ENCODE measurements at places on chromosomes 2 and 18.
A peak's percentile ranks its signal among the peaks of the same experiment; 100 is the strongest.

DNA sequence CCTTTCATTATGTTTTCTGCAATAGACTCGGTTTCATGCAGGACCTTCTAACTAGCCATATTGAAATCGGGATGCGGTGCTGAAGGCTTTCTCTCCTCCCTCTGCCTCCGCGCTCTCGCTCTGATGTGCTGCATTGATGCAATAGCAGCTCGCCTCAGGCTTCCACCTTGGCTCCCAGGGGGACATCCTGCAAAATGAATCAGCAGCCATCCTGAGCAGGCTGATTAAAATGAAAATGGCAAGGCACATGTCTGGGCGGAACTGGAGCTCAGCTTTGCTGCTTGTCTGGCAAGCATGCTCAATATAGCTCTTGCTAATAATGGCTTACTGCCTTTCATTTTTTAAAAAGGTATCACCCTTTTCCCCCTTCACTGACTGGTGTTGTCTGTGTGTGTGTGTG lies 806 bp upstream of the MYT1L start:
- DNase-seq: no peak

DNA sequence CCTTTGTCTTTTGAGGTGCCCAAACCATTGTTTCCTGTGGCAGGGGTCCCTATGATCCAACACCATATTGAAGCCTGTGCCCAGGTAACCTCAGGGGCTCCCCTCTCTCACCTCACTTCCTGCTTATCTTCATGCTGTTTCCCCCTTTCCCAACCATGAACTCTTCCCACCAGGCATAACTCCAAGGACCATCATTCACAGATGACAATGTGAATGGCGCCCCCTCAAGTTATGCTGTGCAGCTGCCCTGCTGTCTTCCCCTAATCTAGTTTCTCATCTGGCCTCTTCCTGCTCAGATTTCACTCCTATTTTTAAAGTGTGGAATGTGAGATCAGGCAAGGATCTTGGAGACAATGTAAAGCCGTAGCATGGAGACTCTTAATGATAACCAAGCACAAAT lies 1.4 kb downstream of the GMPPA start:
- no peak for DNase-seq

GRCh38 chr18:31821545-31822171 lies 61.0 kb upstream of the SLC25A52 start:
- DNase-seq: no peak

- no peak for DNase-seq
Measured at GRCh38 chr2:182018218-182018617, 32.6 kb downstream of the PPP1R1C start.

DNA sequence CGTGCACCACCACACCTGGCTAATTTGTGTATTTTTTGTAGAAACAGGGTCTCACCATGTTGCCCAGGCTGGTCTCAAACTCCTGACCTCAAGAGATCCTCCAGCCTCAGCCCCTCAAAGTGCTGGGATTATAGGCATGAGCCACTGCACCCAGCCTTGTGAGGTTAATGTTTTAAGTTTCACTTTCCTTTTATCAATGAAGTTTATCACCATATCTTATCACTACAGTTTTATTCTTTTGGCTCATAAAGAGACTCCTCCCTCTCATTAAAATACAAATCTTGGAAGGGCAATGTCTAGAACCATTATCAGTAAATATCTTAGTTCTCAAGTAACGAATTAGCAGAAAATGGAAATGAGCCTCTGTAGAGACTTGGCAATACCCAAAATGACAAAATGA lies 173.8 kb downstream of the BCL11A start:
- no peak for DNase-seq

DNA sequence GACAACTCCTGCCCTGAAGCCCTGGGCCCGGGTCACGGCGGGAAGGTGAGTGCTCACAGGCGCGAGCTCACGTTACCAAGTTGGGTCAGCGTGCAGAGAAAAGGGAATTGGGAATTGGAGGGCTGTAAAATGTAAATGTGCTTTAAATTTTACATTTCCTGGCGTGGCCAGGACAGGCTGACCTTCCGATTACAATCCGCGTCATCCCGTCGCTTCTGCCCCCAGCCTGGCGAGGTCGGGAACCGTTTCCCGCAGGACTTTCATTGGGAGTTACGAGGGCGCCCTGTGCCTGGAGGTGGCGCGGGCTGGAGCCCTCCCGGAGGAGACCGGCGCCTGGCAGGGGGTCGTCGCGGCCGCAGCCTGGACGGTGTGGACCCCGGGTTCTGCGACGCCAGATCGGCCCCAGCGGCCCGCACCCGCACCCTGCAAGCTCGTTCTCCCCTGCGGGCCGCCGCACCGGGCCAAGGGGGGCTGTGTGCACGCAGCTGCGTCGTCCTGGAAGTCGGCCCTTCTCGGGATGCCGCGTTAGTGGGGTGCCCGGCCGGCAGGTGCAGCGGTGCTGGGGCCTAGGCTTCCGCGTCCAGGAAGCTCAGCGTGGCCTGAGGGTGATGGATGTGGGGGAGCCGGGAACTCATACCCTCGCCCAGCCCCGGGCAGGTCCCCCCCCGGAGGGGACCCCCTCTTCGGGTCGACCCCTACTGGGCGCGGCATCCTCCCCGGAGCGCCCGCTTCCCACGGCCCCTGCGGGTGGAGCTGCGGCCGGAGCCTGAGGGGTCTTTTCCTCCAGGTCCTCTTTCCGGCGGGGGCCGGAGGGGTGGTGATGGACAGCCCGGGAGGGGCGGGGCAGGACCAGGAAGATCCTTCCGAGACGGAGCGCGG lies 63.9 kb downstream of the LRRFIP1 start:
- DNase-seq: peak; percentile 76

DNA sequence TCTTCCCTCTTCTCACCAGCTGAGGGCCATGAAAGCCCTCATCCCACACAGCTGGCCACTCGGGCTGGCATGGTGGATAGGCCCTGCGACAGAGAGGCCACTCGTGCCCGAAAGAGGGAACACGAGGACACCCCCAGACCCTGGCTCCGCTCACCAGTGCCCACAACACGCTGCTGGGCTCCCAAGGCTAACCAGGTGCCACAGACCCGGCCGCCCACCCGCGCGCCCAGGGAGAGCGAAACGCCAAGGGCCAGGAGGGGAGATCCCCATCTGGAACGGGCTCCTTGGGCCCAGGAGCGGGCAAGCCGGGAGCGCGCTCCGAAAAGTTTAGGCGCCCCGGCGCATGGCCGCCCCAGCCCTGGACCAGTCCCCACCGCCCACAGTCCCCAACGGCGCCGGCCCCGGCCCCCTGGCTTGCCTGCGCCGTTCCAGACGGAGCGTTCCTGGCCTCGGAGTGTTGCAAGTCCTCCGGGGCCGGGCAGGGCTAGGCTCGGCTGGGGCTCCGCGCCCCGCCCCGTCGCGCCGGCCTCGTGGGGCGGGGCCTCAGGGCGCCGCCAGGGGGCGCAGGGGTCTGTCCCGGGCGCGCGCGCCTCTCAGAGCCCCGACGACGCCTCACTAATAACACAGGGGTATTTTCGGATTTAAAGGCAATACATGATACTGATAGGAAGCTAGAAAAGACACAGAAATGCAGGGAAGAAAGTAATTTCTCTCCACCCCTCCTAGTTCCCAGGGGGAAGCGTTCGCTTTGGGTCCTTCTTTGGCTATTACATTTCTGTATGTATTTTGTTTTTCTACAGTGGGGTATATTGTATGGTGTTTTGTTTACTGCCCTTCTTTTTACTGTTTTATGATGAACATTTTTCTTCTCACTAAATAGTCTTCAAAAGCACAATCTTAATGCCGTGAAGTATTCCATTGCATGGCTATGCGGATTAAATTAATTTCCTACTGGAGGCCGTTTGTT lies at the start of gene TMBIM1:
Gene TMBIM1 (minus strand): TSS at position 456 of the 967 bp plus-strand sequence. CDS start 10,362 bp downstream, outside the sequence.
- DNase-seq: peak; percentile 91

GRCh38 chr2:12723736-12724463 lies 7.2 kb downstream of the TRIB2 start:
- DNase-seq: no peak

DNA sequence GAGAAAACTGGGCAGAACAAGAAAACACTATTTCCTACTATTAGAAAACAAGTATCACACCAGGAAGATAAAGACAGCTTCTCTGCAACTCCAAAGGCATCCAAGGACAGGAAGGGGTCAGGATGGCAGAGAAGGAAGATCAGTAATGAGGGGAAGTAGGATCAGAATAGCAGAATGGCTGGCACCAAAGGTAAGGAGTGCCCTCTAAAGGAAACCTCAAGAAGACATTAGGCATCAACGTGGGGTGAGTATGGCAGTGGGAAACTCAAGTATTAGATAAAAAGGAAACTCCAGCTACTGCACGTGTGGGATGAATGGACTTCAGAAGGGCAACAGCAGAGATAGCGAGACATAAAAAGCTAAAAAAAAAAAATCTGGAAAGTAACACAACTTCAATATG lies 25.9 kb downstream of the HDLBP start:
- no peak for DNase-seq

DNA sequence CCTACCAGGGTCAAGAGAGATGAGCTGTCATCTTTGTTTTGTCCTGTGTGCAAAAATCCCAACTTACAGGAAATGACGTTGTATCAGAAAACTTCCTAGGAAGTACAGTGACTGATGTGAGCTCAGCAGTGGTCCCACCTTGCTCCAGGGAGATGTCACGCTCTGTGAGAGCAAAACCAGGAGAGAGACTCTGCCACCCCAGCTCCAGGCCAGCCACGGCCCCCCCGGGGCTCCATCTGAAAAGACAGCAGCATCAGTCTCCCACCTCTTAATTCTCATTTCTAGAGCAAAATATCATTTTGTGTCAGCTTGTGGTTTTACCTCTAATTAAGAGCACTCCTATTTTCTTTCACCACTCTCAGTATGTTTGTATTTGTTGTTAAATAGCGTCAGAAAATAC lies 57.5 kb downstream of the MYL12B start:
- DNase-seq: no peak

GRCh38 chr2:144449028-144449406 lies 70.9 kb downstream of the ZEB2 start:
- DNase-seq: no peak

GRCh38 chr2:226715347-226715990 lies 84.2 kb downstream of the IRS1 start:
- no peak for DNase-seq

DNA sequence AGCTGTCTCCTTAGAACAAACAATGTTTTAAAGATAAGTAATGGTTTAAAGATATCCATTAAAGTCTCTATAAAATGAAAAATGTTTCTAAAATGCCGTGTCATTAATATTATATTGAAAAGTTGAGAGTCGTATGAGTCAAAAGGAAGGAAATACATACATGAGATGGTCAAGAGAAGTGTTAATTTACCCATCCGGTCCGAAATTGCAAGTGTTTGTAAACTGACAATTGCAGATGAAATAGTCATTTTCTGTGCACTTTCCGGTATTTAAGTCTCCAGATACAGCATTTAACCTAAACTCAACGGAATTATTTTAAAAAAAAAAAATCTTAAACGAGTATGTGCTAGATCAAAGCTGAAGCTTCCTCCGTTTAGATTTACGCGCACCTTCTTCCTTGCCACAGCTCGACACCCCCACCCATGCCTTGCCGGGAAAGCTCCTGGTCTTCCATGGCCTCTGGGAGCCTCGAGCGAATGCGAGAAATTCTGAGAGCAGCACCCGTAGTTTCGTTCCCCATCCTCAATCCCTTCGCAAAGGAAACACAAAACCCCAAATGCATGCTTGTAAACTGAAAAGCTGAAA lies 1.8 kb downstream of the DSC3 start:
- no peak for DNase-seq

GRCh38 chr2:866009-866680 lies 84.5 kb upstream of the SNTG2 start:
- peak; percentile 67 for DNase-seq

DNA sequence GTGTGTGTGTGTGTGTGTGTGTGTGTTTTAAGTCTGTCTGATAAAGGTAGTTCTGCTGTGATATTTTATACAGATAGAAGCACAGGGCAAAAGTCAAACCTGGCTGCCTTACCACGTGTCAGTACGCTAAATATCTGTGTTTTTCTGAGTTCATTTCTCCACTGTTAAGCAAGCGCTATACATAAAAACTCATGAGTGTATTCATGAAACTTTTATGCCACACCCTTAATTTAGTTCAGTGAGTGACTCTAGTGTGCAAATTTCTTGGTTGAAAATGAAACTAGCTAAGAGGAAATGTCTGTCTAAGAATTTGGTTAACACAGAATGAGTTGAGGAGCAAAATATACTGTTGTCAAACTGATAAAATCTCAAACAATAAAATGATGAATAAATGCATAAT lies 11.2 kb downstream of the CASP10 start:
- no peak for DNase-seq

DNA sequence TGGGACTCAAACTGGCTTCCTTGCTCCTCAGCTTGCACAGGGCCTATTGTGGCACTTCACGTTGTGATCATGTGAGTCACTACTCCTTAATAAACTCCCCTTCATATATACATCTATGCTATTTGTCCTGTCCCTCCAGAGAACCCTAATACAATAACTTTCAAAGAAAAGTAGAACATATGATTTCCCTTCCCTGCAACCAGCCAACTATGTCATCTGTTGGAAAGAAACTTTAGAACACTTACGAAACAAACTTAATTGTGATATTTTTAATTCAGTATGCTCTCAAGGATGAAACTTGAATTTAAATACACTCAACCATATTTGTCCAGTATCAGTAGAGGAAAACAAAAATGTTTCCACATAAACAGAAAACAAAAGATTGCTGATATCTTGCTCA lies 84.4 kb downstream of the DYM start:
- DNase-seq: no peak

- no peak for DNase-seq
Measured at GRCh38 chr18:71329563-71329962, 1040.7 kb downstream of the SOCS6 start.

GRCh38 chr18:8435376-8435775 lies 173.9 kb upstream of the RAB12 start:
- no peak for DNase-seq

DNA sequence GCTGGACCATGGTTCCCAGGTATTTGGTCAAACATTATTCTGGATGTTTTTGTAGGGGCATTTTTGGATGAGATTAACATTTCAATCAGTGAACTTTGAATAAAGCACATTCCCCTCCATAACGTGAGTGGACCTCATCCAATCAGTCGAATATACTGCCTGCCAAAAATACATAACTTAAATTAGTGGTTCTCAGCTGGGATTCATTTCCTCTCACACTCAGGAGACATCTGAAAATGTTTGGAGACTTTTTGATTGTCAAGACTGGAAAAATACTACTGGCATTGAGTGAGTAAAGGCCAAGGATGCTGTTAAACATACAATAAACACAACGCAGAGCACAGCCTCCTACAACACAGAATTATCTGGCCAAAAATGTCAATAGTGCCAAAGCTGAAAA lies 198.2 kb downstream of the MYO1B start:
- DNase-seq: no peak

DNA sequence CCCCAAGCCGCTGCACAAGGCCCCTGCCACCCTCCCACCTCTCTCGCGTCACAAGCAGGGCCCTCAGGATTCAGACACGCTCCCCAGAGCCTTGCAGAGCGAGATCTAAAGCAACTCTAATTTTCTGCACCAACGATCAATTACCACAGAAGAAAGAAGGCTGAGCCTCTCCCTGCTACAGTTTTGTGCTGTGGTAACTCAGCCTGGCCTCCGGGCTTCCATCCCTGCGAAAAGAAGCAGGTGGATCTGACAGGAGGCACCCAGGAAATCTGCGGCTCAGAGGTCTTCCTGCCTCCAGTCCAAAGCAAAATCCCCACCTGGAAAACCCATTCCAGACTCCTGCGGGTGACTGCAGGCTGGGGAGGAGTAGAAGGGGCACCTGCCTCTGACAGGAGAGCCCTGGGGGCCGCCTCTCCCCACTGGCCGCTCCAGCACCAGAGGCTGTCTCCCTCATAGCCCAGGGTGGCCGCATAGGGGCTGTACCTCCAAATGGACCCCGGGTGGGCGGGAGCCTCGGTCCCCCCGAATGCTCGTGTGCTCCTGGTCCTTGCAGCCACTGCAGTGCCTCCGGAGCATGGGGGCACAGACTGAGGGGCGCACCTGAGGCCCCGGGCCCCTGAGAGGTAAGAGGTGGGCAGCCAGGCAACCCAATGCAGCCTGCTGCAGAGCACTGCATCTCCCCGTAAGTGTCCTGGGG lies 31.0 kb downstream of the PXDN start:
- DNase-seq: no peak
